ENCODE measurements at places on chromosomes 2 and 18.

- DNase-seq, result no peak
Measured at GRCh38 chr2:73111073-73112025, 1.4 kb downstream of the RAB11FIP5 start.

DNA sequence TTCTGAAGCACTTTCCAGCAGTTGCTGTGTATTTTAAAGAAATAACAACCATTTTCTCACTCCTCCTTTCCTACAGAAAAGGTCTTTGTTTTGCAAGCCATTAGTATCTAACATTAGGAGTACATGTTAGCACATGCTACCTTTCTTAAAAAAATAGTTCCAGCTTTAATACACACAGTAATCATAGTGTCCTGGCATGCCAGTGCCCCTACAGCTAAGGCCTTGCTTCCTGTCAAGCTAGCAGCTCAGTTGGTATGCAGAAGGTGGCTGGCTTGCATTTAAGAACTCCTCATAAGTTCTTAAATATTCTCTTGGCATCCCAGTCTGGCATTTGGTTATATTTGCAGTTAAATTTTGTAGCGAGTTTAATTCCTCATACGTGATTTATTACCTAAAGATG lies 141.3 kb upstream of the IL1R2 start:
- no peak for DNase-seq

GRCh38 chr18:1499265-1499664 lies 594.6 kb downstream of the ADCYAP1 start:
- DNase-seq, result no peak

DNA sequence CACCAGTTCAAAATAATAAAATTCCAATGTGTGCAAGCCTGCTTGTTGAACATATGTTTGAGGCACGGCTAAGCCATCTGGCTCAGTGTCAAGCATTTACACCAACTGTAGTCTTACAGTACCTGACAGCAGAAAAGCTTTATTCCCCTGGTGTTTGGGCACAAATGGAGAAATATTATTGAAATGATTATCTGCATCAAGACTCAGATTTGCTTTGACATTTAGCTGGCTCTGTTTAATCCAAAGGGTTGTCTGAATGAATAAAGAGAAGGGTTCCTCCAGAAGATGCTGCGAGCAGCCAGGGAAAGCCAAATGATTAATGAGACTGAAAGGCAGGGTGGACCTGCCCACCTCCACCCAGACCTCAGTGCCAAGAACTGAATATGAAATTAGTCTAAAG lies 393.2 kb upstream of the GALNT5 start:
- DNase-seq, result no peak

GRCh38 chr2:220279372-220279771 lies 651.9 kb downstream of the SLC4A3 start:
- DNase-seq, result no peak
